ENCODE measurements at places on chromosomes 1 and 21.

GRCh38 chr1:19400875-19401534, 84.3 kb downstream of the CAPZB start:
- DNase-seq = no peak

- peak; percentile 88 for DNase-seq
Observed at GRCh38 chr1:23799570-23800399, 769 bp downstream of the GALE start.

DNA sequence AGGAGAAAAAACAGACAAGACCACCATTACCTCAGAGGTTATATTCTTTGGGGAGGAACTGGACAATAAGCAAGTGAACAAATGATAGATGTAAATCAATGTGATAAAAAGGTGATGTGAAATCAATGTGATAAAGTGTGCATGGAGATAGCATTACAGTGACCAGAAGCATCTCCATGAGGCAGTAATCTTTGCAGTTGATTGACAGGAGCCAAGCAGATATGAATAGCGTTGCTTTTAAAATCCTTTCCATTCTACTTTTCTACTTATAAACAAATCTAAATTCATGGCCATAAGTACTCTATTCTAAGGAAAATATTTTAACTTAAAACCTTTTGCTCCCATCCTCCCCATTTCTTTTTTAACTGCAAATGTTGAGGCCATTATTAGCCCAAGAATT, 2.8 kb upstream of the H3-3A start:
- DNase-seq = no peak

DNA sequence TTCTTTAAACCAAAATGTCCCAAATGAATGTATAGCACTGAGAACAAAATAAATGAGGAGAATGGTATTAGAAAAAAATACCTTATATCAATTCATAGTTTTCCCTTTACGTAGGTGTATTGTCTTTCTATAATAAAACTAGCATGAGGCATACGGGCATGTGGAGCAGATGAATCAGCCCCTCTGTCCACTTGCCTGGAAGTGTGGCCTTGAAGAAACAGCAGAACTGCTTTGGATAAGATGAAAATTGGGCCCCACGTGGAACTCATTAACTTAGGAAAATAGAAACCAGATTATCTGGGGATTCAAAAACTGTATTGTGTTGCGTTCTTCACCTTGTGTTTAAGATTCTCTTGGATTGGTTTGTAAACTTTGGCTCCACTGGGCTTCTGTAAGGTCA, 356.8 kb upstream of the B3GALT2 start:
- no peak for DNase-seq

- DNase-seq = peak; percentile 5
Observed at GRCh38 chr1:178389441-178389840, 107.3 kb downstream of the CLEC20A start.

DNA sequence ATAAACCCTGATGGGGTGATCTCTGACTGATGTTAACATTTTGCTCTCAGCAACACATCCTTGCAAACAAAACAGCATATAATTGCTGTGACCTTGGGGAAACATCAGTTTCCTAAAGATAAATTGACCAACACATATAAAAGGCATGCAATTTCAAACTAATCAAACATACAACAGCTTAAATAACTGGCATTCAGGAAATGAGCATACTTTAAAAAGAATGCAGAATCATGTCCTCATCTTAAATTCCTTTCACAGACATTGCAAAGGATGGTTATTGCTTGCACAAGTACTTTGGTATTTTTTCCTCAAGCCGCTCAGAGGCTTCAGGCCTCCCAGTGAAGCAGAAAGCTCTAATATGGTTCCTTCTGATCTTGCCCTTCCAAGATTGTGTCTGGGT, 53.4 kb upstream of the RGS18 start:
- peak; percentile 91 for DNase-seq

DNA sequence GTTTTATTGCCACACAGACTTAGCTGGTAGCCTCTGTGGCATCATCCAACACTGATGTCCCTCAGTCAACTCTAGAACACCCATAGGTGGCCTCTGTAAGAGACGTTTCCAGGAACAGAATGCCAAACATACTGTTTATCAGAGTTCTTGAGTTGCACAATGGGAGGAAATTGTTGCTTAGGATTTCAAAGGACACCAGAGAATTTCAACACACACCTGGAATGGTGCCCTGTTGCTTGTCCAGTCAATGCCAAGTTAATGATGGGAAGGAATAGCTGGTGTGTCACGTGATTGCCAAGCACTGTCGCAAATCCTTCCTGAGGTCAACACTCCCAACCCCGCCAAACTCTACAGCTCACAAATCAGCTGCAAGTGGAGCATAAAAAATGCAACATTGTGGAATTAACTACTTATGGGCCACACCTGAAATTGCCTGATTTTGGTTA, 28.6 kb upstream of the DUSP23 start:
- DNase-seq = peak; percentile 95

DNA sequence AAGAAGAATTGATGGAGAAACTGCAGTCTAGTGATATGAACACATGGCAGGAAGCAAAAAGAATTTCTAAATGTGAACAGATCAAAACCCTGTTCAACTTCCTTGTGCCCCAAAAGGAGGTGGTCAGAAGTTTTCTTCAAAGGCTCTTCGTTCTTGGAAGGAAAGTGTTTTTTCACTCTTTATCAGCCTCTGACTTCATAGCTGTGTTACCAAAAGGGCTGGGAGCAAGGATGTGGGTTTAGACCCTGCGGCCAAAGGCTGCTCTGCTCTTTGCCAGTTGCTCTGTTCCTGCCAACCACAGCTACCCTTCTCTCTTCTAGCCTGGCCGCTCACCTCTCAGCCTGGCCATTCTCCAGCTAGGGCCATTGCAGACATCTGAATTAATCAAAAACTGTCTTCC, 53.8 kb downstream of the PTGER3 start:
- DNase-seq = no peak

DNA sequence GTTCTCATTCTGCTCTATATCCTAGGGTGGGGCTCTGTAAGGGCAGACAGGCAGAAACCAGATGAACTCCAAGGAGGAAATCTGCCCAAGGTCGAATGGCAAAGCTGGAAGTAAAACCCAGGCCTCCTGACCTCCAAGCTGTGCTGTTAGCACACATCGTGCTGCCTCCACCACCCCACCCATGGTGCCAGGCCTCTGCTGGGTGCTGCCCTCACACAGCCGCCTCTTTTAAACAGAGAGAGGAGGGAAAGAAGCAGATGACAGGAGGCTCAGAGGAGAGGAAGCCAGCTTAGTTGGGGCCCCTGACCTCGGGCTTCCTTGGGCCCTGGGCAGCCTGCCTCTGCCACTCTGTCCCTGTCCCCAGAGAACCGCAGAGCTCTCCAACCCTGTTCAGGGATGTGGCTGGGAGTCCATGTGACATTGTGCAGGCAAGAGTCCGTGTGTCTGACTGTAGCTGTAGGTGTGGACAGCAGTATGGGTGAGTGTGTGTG, 1.1 kb downstream of the SYNC start:
- DNase-seq = peak; percentile 22

GRCh38 chr1:185152187-185152767, 4.5 kb downstream of the TRMT1L start:
- no peak for DNase-seq

GRCh38 chr21:39803393-39803792, 58.4 kb downstream of the IGSF5 start:
- no peak for DNase-seq

DNA sequence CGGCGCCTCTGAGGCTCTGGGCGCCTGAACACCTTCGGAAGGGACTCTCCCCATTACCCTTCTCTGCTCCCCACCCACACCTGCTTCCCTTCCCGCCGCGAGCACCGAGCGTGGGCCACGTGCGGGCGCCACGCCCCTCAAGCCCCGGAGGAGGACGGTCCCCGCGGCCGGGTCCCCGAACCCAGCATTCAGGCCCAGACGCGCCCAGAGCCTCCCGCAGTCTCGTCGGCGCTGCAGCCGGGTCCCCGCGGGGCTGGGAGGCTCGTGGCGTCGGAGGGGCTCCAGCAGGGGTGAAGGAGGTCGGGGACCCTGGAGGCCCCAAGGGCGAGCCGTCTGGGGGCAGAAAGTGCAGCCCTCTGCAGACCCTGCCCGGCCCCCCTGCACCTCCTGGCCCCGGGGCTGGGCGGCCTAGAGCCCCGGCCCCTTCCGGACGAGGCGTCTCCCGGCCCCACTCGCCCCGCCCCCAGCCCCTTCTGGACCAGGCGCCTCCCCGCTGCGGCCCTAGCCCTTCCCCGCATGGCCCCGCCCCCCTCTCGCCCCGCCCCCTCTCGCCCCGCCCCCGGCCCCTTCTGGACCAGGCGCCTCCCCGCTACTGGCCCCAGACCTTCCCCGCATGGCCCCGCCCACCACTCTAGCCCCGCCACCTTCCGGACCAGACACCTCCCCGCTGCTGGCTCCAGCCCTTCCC, 378 bp upstream of the SMIM1 start:
- peak; percentile 87 for DNase-seq

- no peak for DNase-seq
Observed at GRCh38 chr1:50271337-50271736, 151.9 kb downstream of the DMRTA2 start.

DNA sequence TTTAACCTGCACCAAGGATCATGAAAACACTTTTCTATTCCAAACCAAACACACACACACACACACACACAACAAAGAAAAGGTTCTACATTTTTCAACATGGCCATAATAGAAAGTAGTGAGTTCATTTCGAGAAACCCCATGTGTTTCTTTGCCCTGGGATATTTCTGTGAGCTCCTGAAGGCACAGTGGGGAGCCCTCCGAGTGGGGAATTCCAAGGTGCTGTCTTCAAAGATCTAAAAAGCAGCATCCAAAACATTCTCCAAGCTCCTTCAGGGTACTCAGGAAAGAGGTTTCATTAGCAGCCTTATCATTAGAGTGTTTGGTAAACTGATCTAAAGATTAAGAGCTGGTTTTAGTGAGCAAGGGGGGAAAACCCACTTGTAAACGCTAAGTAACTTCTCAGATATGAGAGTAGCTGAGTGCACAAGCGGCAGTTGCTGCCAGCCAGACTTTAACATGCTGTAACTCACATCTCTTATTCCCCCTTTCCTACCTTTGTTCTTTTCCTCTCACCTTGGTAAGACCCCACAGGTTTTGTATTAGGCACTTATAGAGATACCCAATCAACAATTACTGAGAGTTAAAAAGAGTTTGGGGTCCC, 38.3 kb downstream of the ZC3H11B start:
- no peak for DNase-seq

GRCh38 chr1:177793900-177794299, 176.0 kb downstream of the SEC16B start:
- no peak for DNase-seq

- no peak for DNase-seq
Observed at GRCh38 chr1:8386247-8386646, 68.3 kb downstream of the SLC45A1 start.

DNA sequence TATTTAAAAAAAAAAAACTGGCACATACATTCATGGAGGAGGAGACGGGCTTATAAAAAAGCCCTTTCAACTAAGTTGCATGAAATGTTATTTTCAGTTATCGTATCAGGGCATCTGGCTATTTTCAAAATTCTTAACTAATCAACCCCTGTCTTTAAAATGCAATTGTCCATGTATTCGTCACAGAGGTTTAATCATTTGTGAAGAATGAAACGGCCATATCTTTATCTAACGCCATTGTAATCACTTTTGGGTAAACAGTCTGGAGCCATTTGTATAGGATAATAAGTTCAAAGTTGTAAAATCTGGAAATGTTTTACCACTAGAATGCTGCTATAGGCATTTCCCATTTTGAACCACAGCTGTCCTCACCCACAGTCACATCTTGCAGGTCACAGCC, 30.4 kb downstream of the SLC30A10 start:
- no peak for DNase-seq

- no peak for DNase-seq
Observed at GRCh38 chr1:219847215-219847855, 81.0 kb downstream of the SLC30A10 start.

- peak; percentile 89 for DNase-seq
Observed at GRCh38 chr1:212669102-212669501, 30.5 kb downstream of the BATF3 start.

- no peak for DNase-seq
Observed at GRCh38 chr1:25243907-25244306, 3.3 kb downstream of the RSRP1 start.

- no peak for DNase-seq
Observed at GRCh38 chr1:40810927-40811326, 27.3 kb downstream of the KCNQ4 start.

DNA sequence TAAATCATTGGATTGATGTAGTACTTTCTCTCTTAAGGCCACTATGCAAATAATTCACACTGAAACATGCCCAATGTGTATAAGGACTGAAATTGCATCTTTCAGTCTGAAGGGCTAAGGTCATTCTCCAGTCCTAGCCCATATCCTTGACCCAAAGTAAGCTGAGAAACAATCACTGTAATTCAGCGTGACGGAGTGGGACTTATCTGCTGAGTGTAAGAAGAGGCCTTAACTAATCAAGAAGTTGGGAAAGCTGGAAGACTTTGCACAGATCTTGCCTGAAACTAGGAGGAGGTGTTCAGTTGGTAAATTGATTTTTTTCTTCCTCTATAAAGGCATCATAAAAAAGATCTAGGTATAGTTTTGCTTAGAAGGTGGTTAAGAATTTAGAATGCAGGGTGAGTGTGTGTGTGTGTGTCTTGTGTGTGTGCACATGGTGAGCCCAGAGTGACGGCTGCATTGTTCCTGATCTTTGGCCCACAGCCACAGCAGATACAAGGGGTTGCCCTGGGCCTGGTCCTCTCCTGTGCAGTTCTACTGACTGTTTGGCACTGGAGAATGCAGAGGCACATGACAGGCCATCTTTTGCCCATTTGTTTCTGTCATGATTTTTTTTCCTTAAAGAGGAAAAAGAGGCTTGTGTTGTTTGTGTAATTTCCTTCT, 13.3 kb upstream of the PPP2R5A start:
- DNase-seq = no peak

DNA sequence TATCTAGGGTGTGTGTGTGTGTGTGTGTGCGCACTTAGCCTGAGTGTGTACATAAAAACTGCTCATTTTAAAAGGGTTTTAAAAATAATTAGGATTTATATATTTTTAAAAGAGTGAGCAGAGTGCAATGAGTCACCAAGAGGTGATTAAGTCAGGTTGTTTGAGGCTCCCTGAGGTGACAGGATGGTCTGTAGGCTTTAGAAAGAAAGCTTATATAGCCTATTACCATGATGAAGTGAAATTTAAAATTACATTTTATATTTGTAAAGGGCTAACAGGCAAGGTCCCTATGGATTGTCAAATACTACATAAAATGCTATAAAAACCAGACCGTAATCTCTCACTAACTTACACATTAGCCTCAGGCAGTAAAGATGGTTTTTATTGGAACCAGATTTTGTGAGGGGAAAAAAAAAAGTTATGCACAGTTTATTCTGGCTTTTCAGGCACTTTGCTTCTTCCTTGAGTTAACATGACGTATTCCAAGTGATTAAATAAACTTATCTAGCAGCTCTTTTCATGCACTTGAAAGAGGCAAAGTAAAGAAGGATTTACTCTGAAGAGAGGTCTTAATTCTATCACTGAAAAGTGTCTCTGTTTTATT, 711.7 kb upstream of the PTBP2 start:
- DNase-seq = no peak

- no peak for DNase-seq
Observed at GRCh38 chr1:204530932-204531331, 14.7 kb downstream of the MDM4 start.

DNA sequence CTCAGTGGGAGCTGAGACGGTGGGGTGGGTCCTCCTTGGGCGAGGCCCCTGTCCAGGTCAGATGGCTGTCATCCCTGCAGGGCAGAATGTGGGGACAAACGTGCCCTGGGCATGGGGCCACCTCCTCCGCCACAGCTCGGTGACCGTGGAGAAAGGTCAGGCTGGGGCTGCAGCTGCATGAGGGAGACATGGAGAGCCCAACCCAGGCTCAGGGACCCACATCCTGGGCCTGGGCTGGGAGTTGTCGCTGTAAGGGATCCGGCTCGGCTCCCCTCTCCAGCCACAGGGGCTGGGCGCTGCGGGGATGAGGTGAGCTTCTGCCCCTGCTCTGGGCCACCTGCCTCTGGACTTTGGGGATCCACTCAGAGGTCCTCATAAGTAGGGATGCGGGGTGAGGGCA, 518 bp upstream of the PLCH2 start:
- DNase-seq = no peak
